ENCODE measurements at places on chromosomes 16 and 17.

DNA sequence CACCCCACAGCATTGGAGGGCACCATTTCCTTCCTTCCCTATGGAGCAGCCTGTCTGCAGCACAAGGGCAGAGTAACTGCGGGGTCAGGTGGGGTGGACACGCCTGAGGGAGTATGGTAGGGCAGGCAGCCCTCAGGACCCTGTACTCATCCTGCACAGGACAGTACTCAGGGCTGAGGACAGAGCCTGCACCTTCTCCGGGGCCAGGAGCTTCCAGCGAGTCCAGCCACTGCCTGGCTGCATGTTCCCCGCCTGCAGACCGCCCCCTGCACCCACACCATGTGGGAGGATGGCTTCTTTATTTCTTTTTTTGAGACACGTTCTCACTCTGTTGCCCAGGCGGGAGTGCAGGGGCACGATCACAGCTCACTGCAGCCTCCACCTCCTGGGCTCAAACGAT, 47.6 kb upstream of the CDC42EP4 start:
- ATAC-seq, result no peak

GRCh38 chr17:79496422-79497005, 114.3 kb downstream of the RBFOX3 start:
- ATAC-seq, result no peak

GRCh38 chr16:75065521-75066149, 50.9 kb downstream of the LDHD start:
- no peak for ATAC-seq

GRCh38 chr16:70730944-70731343, 45.1 kb upstream of the MTSS2 start:
- no peak for ATAC-seq

DNA sequence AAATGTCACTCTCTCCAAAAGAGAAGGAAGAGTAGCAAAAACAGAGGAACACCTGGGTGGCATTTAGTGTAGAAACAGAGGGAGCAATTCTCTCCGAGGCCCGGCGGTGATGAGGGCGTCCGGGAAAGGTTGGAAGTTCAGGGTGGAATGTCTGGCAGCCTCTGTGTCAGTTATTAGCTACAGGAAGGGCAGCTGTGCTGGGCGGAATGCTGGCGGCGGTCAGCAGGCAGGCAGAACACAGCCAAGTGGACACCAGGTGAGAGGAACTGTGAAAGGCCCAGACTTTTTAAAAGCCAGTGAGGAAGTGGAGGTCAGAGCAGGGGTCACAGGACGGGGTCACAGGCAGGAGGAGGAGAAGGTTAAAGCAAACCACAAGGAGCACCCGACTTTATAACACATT, 238.1 kb downstream of the NTN1 start:
- peak; percentile 62 for ATAC-seq

DNA sequence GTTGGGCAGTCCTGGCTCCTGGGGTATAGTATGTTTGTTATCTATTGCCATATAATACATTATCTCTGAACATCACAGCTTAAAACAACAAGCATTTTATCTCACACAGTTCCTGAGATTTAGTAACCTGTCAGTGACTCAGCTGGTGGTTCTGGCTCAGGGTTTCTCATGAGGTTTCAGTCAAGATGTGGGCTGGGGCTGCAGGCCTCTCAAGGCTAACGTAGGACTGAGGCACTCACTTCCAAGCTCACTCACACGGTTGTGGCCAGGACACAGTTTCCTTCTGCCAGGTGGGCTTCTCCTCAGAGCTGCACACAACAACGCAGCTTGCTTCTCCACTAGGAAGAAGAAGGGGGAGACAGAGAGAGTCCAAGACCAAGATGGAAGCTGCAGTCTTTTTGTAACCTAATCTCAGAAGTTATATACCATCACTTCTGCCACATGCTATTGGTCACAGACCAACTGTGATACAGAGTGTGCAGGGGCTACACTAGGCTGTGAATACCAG, 10.3 kb upstream of the MED13 start:
- ATAC-seq, result no peak

DNA sequence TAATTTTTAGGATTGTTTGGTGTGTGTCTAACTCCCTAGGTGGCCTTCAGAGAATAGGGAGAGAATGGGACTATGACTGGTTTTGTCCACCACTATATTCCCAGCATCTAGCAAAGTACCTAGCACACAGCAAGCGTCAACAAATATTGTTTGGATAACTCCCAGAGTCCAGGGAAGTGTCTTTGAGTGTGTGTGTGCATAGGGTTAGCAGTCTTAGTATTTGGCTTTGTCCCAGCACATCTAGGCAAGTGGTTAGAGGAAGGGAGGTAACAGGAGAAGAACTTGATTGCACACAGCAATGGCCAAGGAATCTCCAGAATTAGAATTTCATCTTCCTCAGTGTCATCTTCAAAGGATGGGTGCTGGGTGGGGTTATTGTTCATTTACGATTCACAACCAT, 385.4 kb upstream of the CDH5 start:
- no peak for ATAC-seq

DNA sequence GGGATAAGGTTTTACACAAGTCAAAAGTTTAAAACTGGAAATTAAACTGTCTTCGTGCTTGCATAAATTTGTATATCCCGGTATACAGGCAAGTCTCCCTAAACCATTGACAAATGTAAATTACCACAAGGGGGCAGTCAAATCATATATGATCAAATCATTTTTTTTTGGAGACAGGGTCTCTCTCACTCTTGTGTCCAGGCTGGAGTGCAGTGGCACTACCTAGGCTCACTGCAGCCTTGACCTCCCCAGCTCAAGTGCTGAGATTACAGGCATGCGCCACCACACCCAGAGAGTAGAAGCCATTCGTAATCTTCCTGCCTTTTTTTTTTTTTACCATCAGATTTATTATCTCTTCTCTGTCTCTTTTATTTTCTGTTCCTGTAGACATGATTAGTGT, 18.5 kb downstream of the TOP2A start:
- no peak for ATAC-seq

All from gastroesophageal sphincter (tissue), 4 donors.